Endothelial cell of umbilical vein (primary cell): ENCODE measurements at places on chromosomes 1 and 21. TPM values are rescaled to one million over a fixed set of nuclear protein-coding genes. Genes with fewer than 3 reads are reported as not detected.

DNA sequence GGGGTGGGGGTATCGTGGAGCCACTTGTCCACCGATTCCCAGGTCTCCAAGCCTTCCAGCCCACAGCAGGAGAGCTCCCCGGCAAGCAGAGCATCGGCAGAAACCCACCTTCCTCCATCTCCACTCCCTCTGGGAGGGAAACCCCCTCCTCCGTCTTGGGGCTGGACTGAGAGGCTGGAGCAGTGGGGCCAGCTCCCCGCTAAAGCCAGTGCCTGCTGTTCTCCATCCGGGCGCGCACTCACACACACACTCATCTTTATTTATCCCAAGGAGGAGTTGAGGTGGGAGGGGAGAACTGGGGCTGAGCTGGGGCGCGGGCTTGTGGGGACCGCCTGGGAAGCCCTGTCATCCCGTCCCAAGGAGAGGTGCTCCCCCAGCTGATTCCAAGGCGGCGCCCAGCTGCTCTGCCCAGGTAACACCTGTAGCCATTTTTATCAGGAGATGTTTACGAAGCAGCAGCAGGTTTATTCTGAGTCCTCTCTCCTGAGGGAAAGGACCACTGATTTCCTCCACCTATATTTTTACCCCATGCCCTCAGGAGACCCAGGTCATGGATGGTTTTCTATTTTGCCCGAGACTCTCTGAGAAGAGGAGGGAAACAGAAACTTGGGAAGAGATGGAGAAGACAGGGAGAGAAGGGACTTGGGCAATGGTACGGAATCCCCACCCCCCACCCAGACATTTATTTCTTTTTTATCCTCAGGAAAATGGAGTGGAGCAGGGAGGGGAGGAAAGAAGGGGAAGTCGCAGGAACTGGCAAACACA, 2.1 kb downstream of the KCNN3 start:
- peaks cover 26% of the 10 kb centered on the region for H3K4me1 ChIP-seq
- H3K4me3 ChIP-seq = no peak overlapping the region
- no peak for DNase-seq
- H3K36me3 ChIP-seq = no peaks in the 10 kb centered on the region
- H3K27ac ChIP-seq = no peak overlapping the region
- peaks cover 24% of the 10 kb centered on the region for H3K27me3 ChIP-seq

DNA sequence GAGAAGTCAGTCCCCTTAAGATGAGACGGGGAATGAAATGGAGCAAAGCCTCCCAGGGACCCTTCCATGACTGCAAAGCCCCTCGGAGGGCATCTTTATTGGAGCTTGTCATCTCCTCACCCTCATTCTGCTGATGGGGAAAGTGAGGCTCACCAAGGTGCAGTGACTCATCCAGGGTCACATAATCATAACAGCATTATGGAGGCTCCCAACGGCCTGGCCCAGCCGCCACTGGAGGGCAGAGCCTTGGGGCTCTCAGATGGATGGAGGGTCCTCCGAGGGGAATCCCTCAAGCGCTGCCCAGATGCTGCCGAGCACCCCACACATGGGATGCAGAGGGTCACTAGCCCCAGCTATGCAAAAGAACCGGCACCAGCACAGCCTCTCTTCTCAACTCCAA, 18.9 kb downstream of the IFFO2 start:
- no peak overlapping the region for H3K27ac ChIP-seq
- DNase-seq = no peak
- no peaks in the 10 kb centered on the region for H3K27me3 ChIP-seq
- H3K36me3 ChIP-seq = no peaks in the 10 kb centered on the region
- peaks cover 14% of the 10 kb centered on the region for H3K4me1 ChIP-seq

Gene TSPAN2
- 2.4 and 5.0 TPM in 2 replicates for total RNA-seq

GRCh38 chr1:46370214-46370633, 23.9 kb upstream of the FAAH start:
- H3K36me3 ChIP-seq = peaks cover 5% of the 10 kb centered on the region
- no peak for DNase-seq
- no peaks in the 10 kb centered on the region for H3K27me3 ChIP-seq
- no peak overlapping the region for H3K4me3 ChIP-seq
- H3K4me1 ChIP-seq = no peaks in the 10 kb centered on the region

DNA sequence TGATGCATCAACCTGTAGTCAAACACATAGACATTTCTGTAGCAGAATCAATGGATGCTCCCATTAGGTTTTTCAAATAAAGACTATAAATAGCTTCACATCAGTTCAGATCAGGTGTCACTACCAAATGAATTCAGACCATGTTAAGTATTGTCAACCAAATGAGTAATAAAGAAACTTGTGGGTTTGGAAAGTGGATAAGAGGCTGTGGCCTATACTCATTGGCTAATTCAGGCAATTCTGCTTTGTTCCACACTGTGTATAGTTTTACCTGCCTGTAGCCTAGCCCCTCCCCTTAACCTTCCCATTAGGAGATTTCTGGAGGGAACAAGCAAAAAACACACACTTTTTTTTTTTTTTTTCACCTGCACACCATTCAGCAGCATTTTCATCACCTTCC, 321.2 kb downstream of the HLX start:
- no peaks in the 10 kb centered on the region for H3K4me1 ChIP-seq
- DNase-seq = no peak
- H3K4me3 ChIP-seq = no peak overlapping the region
- H3K36me3 ChIP-seq = no peaks in the 10 kb centered on the region
- peaks cover 1% of the 10 kb centered on the region for H3K27me3 ChIP-seq

GRCh38 chr1:210746024-210746731, 387.8 kb downstream of the KCNH1 start:
- no peaks in the 10 kb centered on the region for H3K27me3 ChIP-seq
- no peak for DNase-seq
- no peaks in the 10 kb centered on the region for H3K36me3 ChIP-seq
- no peaks in the 10 kb centered on the region for H3K4me1 ChIP-seq
- H3K4me3 ChIP-seq = no peak overlapping the region
- H3K27ac ChIP-seq = no peak overlapping the region

Gene IGSF8
- total RNA-seq = 9.5 and 10.2 TPM in 2 replicates

Gene ZBED6
- total RNA-seq = 36.7 and 38.9 TPM in 2 replicates

GRCh38 chr1:226652613-226653012, 86.5 kb downstream of the ITPKB start:
- no peak overlapping the region for H3K4me3 ChIP-seq
- peaks cover 32% of the 10 kb centered on the region for H3K4me1 ChIP-seq
- peaks cover 8% of the 10 kb centered on the region for H3K36me3 ChIP-seq

Gene SLC5A9
- total RNA-seq = not detected in 2 replicates

- no peaks in the 10 kb centered on the region for H3K27me3 ChIP-seq
- H3K4me1 ChIP-seq = no peaks in the 10 kb centered on the region
- H3K27ac ChIP-seq = no peak overlapping the region
- H3K4me3 ChIP-seq = no peak overlapping the region
Observed at GRCh38 chr1:181438013-181438412, 45.3 kb upstream of the CACNA1E start.

GRCh38 chr1:25253911-25254310, 6.7 kb upstream of the RSRP1 start:
- no peaks in the 10 kb centered on the region for H3K36me3 ChIP-seq
- no peaks in the 10 kb centered on the region for H3K27me3 ChIP-seq
- DNase-seq = no peak
- H3K4me3 ChIP-seq = no peak overlapping the region
- H3K27ac ChIP-seq = no peak overlapping the region
- H3K4me1 ChIP-seq = peaks cover 3% of the 10 kb centered on the region

DNA sequence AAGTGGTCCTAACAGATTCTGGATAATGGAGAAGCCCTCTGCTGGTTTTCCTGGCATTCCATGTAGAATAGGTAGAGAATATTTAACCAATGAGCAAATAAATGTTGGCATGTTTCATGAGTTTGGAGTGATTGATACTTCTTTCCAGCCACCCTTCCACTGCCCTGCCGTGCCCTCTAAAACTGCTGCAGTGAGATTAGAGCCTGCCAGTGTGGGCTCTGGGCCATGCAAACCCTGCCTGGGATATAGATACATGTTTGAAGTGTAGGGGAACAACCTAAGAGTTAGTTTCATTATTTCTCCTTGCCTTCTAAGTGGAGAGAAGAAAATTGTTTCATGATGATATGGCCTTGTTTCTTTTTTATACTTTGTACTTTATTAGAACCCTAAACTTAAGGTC, 10.4 kb downstream of the UBE2Q1 start:
- peak; percentile 42 for DNase-seq
- no peak overlapping the region for H3K4me3 ChIP-seq

- DNase-seq = no peak
- no peak overlapping the region for H3K4me3 ChIP-seq
- no peaks in the 10 kb centered on the region for H3K27me3 ChIP-seq
- no peak overlapping the region for H3K27ac ChIP-seq
- no peaks in the 10 kb centered on the region for H3K36me3 ChIP-seq
Observed at GRCh38 chr21:31117128-31117916, 79.0 kb upstream of the KRTAP19-8 start.

DNA sequence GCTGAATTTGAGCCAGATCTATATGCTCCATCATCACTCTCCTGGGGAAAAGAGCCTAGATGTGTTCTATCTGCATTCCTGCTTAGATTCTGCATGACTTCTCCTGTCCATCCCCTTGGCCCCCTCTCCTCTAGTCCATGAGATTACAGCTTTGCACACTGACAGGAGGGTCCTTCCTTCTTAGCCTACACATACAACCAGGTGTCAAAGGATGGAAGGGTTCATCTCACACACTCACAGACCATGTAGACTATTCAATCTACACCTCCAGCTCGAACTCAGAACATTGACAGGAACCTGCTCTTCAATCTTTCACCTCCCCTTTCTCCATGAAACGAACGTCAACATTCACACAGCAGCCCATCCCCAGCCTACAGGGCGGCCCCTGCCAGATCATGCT, 13.8 kb downstream of the C1orf116 start:
- no peaks in the 10 kb centered on the region for H3K36me3 ChIP-seq
- no peak overlapping the region for H3K4me3 ChIP-seq
- H3K27ac ChIP-seq = no peak overlapping the region
- peaks cover 5% of the 10 kb centered on the region for H3K27me3 ChIP-seq
- no peaks in the 10 kb centered on the region for H3K4me1 ChIP-seq

GRCh38 chr1:113850127-113850796, 21.2 kb downstream of the PTPN22 start:
- no peaks in the 10 kb centered on the region for H3K36me3 ChIP-seq
- H3K4me1 ChIP-seq = no peaks in the 10 kb centered on the region
- H3K27ac ChIP-seq = no peak overlapping the region
- H3K4me3 ChIP-seq = no peak overlapping the region

Gene CLDN8
- total RNA-seq = not detected in 2 replicates

Gene CYP4A11
- not detected in 2 replicates for total RNA-seq

- H3K4me3 ChIP-seq = no peak overlapping the region
- DNase-seq = no peak
- no peak overlapping the region for H3K27ac ChIP-seq
- H3K27me3 ChIP-seq = no peaks in the 10 kb centered on the region
- no peaks in the 10 kb centered on the region for H3K36me3 ChIP-seq
Observed at GRCh38 chr1:168518201-168518689, 25.6 kb downstream of the XCL2 start.

- no peak for DNase-seq
- H3K27me3 ChIP-seq = no peaks in the 10 kb centered on the region
- no peak overlapping the region for H3K27ac ChIP-seq
- no peaks in the 10 kb centered on the region for H3K36me3 ChIP-seq
Observed at GRCh38 chr21:25660233-25660632, 21.2 kb downstream of the JAM2 start.

Gene MCOLN3
- total RNA-seq = not detected in 2 replicates

Gene KCNE2
- total RNA-seq = not detected in 2 replicates

DNA sequence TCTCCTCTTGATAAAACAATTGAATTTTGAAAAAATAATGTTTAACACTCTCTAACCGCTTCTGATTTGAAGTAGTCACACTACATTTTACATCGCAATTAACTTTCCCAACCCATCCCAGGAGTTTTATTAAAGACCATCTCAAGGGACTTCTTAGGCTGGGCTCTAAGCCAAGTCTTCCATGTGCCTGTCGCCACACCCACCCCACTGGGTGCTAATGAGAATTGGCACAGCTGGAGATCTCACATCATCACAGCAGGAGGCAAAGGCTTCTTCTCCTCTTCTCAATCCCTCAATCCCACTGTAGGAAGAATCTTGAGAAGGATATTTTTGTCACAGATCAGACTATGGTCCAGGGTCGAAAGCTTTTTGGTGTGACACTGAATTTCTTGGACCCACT, 328.9 kb downstream of the NUF2 start:
- DNase-seq = no peak
- H3K27me3 ChIP-seq = no peaks in the 10 kb centered on the region
- no peak overlapping the region for H3K4me3 ChIP-seq
- no peak overlapping the region for H3K27ac ChIP-seq
- no peaks in the 10 kb centered on the region for H3K36me3 ChIP-seq

GRCh38 chr1:233869680-233870079, 34.8 kb upstream of the SLC35F3 start:
- no peaks in the 10 kb centered on the region for H3K4me1 ChIP-seq
- no peak overlapping the region for H3K27ac ChIP-seq
- H3K27me3 ChIP-seq = no peaks in the 10 kb centered on the region
- no peak for DNase-seq
- no peak overlapping the region for H3K4me3 ChIP-seq
- H3K36me3 ChIP-seq = no peaks in the 10 kb centered on the region

- H3K4me1 ChIP-seq = no peaks in the 10 kb centered on the region
- H3K4me3 ChIP-seq = no peak overlapping the region
- H3K27ac ChIP-seq = no peak overlapping the region
Observed at GRCh38 chr1:86224651-86225310, 68.2 kb upstream of the COL24A1 start.

Gene FCRL4
- not detected in 2 replicates for total RNA-seq

Gene CDC42
- 379 and 381 TPM in 2 replicates for total RNA-seq

DNA sequence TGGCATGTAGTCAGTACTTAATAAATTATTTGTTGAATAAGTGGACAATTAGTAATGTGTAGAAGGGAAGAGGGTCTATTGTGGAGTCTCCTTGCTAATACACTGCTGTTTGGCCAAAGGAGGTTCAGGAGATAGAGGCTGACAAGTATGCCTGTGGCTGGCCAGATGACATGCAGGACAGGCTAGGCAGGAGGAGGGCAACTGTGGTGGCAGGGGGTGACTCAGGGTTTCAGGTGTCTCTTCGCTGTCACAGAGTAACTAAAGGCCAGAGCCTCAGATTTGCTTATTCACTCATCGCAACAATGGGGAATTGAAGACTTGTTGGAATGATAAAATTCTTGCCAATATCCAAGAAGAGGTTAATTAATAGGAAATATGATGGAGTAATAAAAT, 33.1 kb downstream of the THRAP3 start:
- no peaks in the 10 kb centered on the region for H3K27me3 ChIP-seq
- no peak overlapping the region for H3K4me3 ChIP-seq
- peaks cover 2% of the 10 kb centered on the region for H3K36me3 ChIP-seq
- H3K27ac ChIP-seq = no peak overlapping the region
- no peaks in the 10 kb centered on the region for H3K4me1 ChIP-seq

DNA sequence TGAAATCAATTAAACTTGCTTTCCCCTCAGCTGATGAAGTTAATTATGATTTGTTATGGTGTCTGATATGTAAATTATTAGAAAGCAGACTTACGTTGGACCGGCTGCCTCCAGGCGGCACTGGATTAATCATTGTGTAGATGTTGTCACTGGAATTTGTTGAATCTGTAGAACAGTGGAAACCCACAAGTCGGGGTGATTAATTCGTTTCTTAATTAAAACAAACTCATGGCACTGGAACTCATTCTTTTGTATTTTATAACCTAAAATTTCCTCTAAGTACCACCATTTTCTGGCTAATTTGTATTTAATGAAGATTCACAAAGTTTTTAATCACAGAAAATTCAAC, 39.0 kb downstream of the MRPL37 start:
- H3K27ac ChIP-seq = no peak overlapping the region
- H3K4me3 ChIP-seq = no peak overlapping the region
- H3K4me1 ChIP-seq = no peaks in the 10 kb centered on the region
